ENCODE measurements at places on chromosomes 16 and 17. TPM values are rescaled to one million over a fixed set of nuclear protein-coding genes. Genes with fewer than 3 reads are reported as not detected.
A peak's percentile ranks its signal among the peaks of the same experiment; 100 is the strongest.

- DNase-seq: no peak
These were observed 16.2 kb downstream of the BMERB1 start for GRCh38 chr16:15450624-15451023.

GRCh38 chr16:31888735-31889134 is 15.1 kb downstream of the ZNF267 start:
- DNase-seq: no peak

DNA sequence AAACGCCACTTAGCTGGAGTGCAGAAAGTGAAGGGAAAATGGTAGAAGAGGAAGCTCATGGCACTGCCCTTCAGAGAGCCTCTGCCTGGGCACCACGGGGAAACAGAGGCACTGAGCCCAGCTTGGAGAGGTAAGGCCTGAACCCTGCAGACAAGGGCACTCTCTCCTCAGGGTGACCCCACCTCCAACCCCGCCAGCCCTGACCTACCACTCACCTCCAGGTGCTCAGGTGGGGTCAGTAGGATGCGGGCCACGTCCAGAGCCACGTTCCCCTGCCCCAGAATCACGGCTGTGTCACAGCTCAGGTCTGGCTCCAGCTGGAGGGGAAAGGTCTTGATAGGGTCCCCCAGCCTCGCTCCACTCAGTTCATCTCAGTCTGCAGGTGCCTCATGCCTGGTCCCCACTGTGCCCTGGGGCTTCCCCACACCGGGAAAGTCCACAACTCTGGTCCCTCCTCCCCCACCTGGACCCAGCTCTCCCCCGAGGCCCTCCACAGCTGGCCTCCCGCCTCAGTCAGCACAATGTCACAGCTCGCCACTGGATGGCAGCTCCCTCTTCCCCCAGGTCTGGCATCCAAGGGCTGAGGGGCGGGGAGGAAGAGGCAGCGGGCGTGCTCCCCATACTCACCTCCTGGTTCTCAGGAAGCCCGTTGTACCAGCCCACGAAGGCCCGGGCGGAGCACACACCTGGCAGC is 6.0 kb upstream of the GRIN2C start:
- DNase-seq: no peak

DNA sequence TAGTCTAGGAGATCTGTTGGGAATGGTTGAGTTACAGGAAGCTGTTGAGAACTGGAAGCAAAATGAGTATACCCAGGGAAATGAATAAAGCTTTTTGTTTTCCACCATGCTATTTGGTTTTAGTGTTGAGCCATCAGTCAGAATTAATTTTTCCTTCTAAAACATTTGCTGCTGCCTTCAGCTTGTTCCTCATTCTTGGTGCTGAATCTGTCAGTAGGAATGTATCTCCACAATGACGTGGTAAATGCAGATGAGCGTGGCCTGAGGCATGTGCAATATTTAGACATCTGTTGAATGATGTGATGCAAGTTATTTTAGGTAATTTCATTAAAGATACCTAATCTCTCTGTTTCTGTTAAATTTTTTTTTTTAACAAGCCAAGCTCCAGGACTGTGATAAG is 10.9 kb downstream of the HAPSTR1 start:
- peak; percentile 82 for DNase-seq

- no peak for DNase-seq
These were observed 15.1 kb downstream of the NOD2 start for GRCh38 chr16:50708373-50709060.

GRCh38 chr16:51193879-51194278 is 42.8 kb upstream of the SALL1 start:
- DNase-seq: no peak

DNA sequence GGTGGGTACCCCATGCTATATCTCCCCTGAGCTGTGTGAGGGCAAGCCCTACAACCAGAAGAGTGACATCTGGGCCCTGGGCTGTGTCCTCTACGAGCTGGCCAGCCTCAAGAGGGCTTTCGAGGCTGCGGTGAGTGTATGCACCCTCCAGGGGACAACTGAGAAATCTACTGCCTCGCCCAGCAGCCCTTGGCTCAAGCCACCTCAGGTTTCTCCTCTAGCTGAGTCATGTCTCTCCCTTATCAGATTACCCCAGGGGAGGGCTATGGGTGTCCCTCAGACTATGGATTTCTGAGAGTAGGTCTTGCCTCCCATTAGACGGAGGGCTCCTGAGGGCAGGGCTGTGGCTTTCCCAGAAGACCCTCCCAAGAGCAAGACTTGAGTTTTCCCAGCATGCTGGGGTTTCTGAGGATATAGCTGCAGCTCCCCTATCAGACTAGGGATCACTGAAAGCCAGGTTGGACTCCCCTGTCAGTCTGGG is 6.7 kb downstream of the NEK8 start:
- no peak for DNase-seq

- peak; percentile 90 for DNase-seq
These were observed 67.6 kb downstream of the CDH13 start for GRCh38 chr16:82694239-82694874.

CLEC3A gene
- not detected for total RNA-seq

DNA sequence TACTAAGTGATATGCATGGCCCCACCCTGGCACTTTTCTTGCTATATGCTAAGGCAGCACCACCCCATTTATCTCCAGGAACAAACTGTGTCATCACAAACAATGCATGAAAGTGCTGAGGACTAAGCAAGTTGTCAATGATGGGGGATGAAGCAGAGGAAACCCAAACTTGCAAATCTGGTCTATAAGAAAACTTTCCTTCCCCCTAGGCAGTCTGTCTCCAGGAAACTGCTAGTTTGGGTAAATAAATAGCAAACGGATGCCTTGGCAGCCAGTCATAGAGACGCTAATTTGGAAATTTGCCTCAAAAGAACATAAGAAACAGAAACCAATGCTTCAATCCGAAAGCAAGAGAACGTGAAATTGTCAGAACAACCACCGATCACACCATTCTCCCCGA is 5.6 kb upstream of the HSBP1 start:
- peak; percentile 74 for DNase-seq

DNA sequence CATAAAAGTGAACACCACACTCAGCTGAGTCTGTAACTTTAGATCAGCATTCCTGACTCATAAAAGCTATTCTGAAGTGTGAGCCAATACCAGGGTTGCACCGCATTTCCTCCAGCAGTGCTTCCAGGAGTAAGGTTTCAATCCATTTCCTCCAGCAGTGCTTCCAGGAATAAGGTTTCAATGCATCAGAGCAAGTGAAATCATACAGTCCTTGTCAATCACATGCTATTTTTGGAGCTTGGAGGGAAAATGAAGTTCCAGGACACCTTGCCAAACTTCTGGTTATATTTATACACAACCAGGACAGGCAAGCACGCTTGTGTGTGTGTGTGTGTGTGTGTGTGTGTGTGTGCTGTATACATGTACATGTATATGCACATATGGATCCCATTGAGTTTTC is 327.6 kb downstream of the GRIN2A start:
- DNase-seq: peak; percentile 10

- DNase-seq: no peak
These were observed 20.2 kb downstream of the ENPP7 start for GRCh38 chr17:79750650-79751545.

KRTAP9-4 gene
- not detected for total RNA-seq

KRT222 gene
- not detected for total RNA-seq

C16orf95 gene
- 4.7 TPM for total RNA-seq

- DNase-seq: no peak
These were observed 489.9 kb upstream of the CDH5 start for GRCh38 chr16:65876624-65877023.

DNA sequence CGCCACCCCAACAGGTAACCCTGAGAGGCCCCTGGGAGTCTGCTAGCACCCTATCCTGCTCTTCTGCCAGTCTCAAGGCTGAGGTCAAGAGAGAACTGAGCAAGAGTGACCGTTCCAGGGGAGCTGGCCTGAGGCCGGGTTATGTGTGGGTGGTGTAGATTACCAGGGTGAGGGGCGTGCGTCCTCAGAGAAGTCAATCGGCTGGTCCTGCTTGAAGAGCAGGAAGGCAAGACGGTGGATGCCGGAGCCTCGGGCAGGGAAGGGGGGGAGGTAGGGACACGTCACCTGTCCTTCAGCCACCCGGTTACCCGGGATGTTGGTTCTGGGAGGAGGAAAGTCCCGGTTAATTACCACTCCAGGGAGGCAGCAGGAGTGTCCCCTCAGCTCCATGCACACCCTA is 2.6 kb upstream of the TRIM65 start:
- DNase-seq: no peak

DNA sequence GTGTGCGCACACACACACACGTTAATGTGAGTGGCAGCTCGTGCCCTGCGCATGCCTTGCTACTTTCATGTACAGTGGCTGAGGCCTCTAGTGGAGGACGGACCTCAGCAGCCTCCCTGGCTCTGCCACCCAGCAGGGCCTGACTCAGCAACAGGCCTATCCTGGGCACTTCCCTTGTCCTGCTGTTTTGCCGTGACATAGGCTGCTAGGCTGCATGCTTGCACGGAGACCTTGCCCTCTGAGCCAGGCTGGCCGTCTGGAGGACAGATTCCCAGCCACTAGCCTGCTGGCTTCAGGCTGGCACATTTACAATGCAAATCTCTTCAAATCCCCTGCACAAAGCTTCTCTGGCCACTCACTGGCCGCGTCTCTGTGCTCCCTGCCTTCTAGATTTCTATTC is 9.5 kb downstream of the RNF213 start:
- DNase-seq: no peak

TRAF7 gene
- 62.6 TPM for total RNA-seq
